ENCODE measurements at places on chromosomes 6 and 20.

DNA sequence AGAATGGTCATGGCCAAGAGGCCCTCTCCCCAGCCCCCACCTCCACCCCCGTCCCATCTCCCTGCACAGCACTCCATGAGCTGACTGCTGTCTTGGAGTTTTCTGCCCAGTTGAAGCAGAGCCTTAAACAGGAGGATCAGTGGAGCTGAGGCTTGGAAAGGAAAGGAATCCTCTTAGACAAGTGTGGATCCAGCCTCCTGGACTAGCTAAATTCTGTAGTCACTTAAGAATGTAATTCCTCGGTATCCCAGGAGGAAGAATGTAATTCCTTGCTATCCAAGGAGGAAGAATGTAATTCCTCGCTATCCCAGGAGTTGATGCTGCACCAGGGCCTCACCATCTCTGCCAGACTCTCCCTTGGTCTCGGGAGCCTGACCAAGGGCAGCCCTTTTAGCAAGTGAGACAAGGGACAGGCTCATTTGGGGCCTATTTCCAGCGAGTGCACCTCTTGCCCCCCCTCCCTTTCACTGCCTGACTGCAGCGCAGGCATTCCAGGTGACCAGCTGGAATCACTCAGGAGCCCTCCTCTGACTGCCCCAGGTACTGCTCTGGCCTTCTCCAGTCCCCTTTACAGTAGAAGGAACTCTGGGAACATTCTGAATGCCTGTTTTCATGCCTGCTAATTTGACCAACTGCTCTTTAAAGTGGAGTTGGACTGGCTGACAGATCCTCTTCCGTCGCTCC, 76.2 kb downstream of the TCP11 start:
- no peaks in the 10 kb centered on the region for H3K4me1 ChIP-seq
- no peak for DNase-seq
- H3K4me3 ChIP-seq: no peak overlapping the region
- peak overlapping the region; percentile 22 for H3K27ac ChIP-seq

DNA sequence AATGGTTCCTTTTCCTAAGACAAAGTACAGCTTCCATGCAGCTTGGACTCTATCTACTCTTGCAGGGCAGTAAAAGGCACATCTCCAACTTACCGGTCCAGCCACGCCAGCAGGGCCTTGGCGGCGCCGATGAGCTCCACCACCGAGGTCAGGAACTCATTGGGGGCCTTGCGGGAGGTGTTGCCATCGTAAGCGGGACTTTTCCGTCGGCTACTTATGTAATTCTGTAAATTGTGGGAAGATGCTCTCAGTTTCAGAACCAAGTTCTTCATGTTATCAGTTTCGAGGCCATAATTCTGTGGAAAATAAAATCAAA, 68.5 kb downstream of the CNKSR3 start:
- DNase-seq: no peak
- no peaks in the 10 kb centered on the region for H3K27me3 ChIP-seq
- no peak overlapping the region for H3K27ac ChIP-seq
- H3K4me1 ChIP-seq: no peaks in the 10 kb centered on the region
- no peak overlapping the region for H3K4me3 ChIP-seq
- H3K36me3 ChIP-seq: no peaks in the 10 kb centered on the region

GRCh38 chr20:62924442-62925075, 1.7 kb downstream of the DIDO1 start:
- H3K4me1 ChIP-seq: peaks cover 78% of the 10 kb centered on the region
- H3K27me3 ChIP-seq: no peaks in the 10 kb centered on the region
- H3K27ac ChIP-seq: peak overlapping the region; percentile 91
- DNase-seq: no peak

DNA sequence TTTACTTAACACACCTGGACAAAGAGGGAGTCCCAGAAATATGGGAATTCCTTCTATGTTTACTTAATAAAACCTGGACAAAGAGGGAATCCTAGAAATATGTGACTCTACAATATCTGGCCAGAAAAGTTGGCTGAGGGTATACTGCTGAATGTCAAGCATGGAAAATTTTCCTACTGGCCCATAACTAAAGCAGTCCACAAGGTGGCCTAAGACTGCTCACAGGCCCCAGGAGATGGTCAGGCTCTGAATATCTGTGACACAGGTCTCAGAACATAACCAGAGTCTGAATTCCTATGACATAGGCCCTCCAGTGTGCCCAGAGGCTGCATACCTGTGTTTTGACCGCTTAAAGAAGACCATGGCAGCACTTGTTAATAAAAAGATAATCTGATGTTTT, 578.2 kb upstream of the NRSN1 start:
- no peaks in the 10 kb centered on the region for H3K27me3 ChIP-seq
- H3K36me3 ChIP-seq: no peaks in the 10 kb centered on the region
- no peak overlapping the region for H3K4me3 ChIP-seq
- DNase-seq: no peak
- H3K27ac ChIP-seq: no peak overlapping the region
- no peaks in the 10 kb centered on the region for H3K4me1 ChIP-seq

DNA sequence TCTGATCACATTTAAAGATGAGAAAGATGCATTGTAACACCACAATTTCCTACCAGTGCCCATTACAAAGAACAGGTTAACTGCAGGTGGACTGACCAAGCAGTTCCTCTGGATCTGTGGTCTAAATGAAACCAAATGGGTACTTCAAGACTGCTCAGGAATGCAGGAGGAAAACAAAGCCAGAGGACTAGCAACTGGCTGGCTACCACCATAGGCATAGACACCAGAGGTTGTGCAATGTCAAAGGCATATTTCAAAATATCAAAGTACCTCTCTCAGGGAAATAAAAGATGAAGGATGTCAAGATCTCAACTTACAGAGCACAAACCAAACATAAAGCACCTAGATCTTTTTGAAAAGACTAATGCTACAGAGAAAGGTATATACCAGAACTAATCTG, 65.5 kb downstream of the GMDS start:
- no peak overlapping the region for H3K4me3 ChIP-seq
- H3K27me3 ChIP-seq: no peaks in the 10 kb centered on the region

- H3K4me3 ChIP-seq: peak within 1 kb of the TSS; percentile 81
- H3K27ac ChIP-seq: peak within 1 kb of the TSS; percentile 94
- H3K27me3 ChIP-seq: no peaks in the 10 kb centered on the region
Observed at GRCh38 chr6:35496841-35497570, at the start of gene TEAD3. Gene TEAD3 (minus strand): TSS chr6:35497079.

DNA sequence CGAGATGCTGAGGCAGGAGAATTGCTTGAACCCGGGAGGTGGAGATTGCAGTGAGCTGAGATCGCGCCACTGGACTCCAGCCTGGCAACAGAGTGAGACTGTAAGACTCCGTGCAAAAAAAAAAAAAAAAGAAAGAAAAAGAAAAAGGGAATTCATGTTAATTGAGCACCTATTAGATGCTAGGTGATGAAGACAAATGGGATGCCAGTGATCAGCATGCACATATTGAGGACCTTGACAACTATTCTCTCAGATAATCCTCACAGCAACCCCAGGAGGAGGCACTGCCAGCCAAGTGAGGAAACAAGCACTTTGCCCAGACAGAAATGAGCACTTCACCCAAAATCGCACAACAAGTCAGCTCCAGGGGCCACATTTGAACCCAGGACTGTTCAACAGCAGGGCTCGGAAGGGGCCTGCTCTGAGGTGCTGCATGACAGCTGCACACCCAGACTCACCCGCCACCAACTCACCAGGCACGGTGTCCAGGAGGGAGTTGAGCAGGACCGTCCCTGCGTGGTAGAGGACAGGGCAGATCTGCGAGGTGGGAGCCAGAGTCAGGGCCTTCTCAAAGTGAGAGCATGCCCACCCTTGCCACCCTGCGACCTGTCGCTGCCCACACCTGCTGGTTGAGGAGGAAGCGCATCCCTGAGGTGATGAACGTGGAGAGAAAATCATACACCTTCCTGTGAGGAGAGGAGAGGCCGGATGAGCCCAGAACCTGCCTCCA, 4.6 kb downstream of the PLTP start:
- H3K36me3 ChIP-seq: no peaks in the 10 kb centered on the region
- no peak overlapping the region for H3K4me3 ChIP-seq
- no peak overlapping the region for H3K27ac ChIP-seq

DNA sequence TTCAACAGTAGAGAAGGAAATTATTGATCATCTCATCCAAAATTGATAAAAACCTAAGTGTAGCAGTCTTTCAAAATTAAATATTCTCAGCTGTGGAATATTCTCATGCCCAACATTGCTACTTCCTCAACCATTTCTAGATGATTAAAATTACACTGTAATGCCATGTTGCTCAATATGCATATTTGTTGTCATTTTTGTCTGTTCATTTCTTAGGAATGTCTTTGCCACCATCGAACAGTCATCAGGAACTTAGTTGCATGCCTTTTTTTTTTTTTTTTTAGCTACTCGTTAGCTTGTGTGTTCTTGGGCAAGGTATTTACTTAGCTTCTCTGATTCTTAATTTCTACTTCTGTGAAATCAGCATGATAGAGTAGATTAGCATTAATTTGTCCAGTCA, 188.6 kb downstream of the DTNBP1 start:
- peak overlapping the region; percentile 87 for H3K27ac ChIP-seq
- H3K36me3 ChIP-seq: peaks cover 3% of the 10 kb centered on the region
- no peak for DNase-seq
- peaks cover 58% of the 10 kb centered on the region for H3K4me1 ChIP-seq
- H3K27me3 ChIP-seq: no peaks in the 10 kb centered on the region

DNA sequence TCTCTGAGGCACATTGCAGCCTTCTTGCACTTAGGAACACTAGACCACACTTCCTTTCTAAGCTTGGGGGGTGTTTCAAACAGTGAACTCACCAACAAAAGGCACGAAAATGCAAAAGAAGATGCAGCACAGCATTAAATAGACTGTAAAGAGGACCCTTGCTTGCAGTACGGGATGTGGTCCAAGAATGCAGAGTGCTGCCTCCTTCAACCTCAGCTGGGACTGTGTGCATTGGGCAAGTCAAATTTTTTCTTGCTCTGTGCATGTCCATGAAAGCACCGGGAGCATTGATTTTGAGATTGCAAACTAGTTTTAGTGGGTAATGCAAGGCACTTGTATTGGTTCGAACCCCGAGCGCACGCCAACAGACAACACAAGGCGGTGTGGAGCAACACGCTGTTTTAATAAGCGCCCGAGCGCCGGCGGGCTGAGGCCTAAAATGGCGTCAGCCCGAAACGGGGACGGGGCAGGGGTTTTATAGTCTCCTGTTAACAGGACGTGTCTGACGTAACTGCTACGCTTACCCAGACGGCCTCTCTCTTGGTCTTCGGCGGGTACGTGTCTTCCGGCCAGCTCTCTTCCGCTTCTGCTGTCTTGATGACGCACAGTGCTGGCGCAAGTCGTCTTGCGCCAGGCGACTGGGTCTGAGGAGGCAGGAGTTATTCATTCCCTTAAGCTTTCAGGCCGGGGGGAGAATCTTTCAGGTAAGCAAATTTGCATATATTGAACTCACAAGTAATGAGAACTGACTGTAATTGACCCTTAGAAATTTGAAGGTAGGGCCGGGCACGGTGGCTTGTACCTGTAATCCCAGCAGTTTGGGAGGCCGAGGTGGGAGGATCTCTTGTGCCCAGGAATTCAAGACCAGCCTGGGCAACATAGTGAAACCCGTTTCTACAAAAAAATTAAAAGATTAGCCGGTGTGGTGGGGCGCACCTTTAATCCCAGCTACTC, 18.7 kb upstream of the ZFP64 start:
- DNase-seq: no peak
- H3K4me3 ChIP-seq: no peak overlapping the region
- H3K36me3 ChIP-seq: no peaks in the 10 kb centered on the region
- no peaks in the 10 kb centered on the region for H3K4me1 ChIP-seq

DNA sequence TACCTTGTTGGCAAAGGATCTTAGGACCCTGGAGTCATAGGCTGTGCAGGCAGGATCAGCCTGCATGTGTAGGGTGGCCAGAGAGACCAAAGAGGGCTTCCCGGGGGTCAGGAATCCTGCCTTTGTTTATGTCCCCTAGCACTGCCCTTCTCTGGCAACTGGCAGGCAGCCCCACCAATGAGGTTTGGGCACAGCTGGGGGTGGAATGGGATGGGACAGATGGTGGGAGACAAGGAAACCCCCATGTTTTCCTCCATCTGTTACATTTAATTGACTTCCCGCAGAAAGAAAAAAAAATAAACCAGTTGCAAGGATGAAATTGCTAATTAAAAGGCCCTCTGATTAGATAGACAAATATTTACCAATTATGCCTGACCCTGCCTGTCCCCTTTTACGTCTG, 27.6 kb downstream of the CD40 start:
- H3K36me3 ChIP-seq: no peaks in the 10 kb centered on the region
- H3K4me3 ChIP-seq: no peak overlapping the region
- DNase-seq: no peak

DNA sequence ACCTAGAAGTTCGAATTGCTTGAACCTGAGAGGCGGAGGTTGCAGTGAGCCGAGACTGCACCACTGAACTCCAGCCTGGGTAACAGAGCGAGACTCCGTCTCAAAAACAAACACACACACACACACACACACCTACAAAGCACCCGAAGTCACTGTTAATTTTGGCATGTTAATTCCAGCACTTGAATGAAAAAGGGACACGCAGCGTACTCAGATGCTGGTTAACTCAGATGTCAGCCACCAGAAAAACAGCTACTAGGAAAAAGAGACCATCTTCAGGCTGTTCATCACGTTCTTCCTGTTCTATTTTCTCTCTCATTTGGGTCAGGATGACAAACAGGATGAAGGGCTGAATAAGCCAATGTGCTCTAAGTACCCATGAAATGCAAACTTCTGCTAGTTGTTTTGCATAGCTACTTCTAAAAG, 46.9 kb downstream of the BLOC1S5 start:
- DNase-seq: no peak
- peaks cover 9% of the 10 kb centered on the region for H3K4me1 ChIP-seq
- H3K4me3 ChIP-seq: no peak overlapping the region
- no peak overlapping the region for H3K27ac ChIP-seq

- no peaks in the 10 kb centered on the region for H3K27me3 ChIP-seq
- H3K4me1 ChIP-seq: peaks cover 44% of the 10 kb centered on the region
- DNase-seq: peak; percentile 38
Observed at GRCh38 chr6:134170844-134171243, 118.4 kb upstream of the SLC2A12 start.

DNA sequence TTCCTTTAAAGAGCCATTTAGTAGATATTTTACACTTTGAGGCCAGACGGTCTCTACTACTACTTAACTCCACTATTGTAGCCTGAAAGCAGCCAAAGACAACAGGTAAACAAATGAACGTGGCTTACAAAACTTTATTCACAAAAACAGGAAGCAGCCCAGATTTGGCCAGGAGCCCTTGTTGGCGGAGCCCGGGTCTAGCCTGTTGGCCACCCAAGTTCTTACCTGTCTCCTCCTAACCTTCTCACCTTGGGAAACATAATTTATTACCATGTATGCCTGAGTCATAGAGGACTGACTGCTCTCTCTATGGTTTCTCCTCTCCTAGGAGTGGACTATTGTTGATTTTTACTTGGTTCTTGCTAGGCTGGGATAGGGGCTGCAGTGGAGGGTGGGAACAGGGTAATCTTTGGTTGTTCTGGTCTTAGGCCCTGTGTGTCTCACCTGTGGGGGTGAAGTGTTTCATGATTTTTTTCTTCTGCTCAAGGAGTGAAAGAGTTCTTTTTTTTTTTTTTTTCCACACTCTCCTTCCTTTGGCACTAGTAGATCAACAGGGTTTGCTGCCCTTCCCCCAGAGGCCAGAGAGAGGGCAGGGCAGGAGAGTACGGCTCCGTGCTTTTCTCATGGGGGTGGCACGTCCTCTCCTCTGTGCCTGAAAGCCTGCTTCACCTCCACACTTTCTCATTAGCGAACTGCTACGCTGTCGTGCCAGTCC, 90.0 kb downstream of the RPP40 start:
- no peaks in the 10 kb centered on the region for H3K27me3 ChIP-seq
- no peaks in the 10 kb centered on the region for H3K36me3 ChIP-seq
- H3K4me1 ChIP-seq: peaks cover 37% of the 10 kb centered on the region
- peak overlapping the region; percentile 31 for H3K27ac ChIP-seq
- H3K4me3 ChIP-seq: no peak overlapping the region
